Fibroblast of the aortic adventitia (primary cell): ENCODE measurements at places on chromosomes 2 and 18. TPM values are rescaled to one million over a fixed set of nuclear protein-coding genes. Genes with fewer than 3 reads are reported as not detected.

DNA sequence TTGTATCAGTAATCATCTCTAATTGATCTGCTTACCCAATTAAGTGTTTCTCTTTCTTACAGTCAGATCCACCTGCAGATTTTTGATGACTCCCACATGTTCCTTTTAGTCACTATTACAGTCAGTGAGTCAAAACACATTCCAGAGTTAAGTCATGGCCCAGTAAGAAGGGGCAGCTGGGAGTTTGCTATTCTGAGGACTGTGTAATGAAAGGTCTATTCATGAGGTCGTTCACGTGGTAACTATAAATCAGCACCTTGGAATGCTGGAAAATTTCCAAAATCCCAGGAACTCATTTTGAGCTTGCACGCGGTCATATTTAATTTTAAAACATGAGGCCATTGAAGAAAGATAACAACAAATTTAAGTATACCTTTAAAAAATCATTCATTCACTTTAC lies 252.5 kb downstream of the XIRP2 start:
- DNase-seq = peak; percentile 99

DNA sequence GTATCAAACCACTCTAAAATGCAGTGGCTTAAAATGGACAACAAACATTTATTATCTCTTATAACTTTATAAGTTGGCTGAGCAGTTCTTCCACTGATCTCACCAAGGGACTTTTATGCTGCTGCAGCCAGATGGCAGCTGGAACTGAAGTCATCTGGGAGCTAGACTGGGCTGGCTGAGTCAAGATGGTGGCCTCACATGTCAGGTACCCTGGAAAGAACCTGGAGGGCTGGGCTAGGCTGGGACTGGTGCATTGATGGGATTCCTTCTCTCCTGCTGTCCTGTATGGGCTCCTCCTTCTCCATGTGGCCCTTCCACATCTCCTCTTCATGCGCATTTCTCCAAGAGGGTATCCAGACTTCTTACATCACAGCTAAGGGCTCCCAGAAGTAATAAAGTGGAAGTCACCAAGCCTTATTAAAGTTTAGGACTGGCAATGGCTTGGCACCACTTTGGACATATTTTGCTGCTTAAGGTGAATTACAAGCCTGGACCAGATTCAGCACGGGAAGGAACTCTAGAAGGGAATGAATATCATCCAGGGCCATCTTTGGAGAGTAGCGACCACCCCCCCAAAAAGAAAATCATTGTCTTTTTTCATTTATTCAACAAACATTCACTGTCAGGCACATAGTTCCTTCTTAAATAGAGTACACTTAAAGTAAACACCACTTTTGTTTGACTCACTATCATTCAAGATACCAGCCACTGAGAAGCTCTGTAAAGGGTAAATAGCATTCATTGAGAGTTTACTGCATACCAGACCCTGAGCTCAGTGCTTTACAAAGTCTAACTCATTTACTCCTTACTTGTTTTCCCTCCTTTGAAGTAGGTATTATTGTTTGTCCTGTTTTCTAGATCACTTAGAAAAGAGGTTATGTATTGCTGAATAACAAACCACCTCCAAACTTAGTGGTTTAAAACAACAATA lies 138.0 kb downstream of the ZFP36L2 start:
- DNase-seq = no peak

- DNase-seq = peak; percentile 88
Measured at GRCh38 chr2:219125225-219125885, 35.3 kb downstream of the NHEJ1 start.

DNA sequence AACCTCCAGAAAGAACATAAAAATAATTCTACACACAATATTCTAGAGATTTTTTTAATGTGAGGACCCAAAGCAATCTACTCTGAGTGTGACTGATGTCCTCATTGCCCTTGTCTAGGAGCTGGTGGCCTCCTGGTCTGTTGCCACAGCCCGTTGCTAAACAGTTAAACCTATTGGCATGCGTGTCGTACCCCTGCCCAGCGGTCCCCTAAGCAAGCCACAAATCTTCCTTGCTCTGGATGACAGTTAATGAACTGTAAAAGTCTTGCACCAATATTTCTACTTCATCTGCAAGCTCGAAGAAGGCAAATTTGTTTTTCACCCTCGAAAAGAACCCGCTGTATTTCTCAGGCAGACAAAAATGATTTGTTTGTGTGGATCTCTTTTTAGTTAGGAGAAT lies 489.1 kb upstream of the MEX3C start:
- DNase-seq = no peak

DNA sequence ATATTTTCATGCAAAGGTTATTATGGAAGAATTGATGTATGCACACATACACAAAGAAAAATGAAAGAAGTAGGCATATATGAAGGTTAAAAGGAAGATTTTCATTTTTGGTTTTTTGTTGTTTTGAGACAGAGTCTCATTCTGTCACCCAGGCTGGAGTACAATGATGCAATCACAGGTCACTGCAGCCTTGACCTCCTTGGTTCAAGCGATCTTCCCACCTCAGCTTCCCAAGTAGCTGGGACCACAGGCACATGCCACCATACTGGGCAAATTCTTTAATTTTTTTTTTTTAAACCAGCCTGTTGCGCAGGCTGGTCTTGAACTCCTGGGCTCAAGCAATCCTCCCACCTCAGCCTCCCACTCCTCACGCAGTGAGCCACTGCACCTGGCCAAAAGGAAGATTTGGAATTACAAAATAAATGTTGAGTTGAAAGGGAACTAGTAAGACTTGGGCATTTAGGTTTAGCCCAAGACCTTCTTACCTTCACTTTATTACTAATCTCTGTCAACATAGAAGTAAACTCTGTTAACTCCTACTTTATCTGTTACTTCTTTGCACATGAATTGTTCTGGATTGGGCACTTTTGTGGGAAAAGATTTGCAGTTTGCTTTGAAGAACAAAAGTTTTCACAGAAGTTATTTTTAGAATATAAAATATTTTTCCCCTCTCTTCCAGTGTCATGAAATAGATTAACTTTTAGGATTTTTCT lies 31.7 kb upstream of the NBEAL1 start:
- DNase-seq = no peak

- DNase-seq = no peak
Measured at GRCh38 chr2:216633616-216634369, 573 bp downstream of the IGFBP2 start.

- no peak for DNase-seq
Measured at GRCh38 chr2:49770919-49771318, 616.6 kb upstream of the FSHR start.

- DNase-seq = no peak
Measured at GRCh38 chr2:148876202-148876594, 1.2 kb downstream of the KIF5C start.

- DNase-seq = no peak
Measured at GRCh38 chr18:66647671-66648070, 43.8 kb upstream of the CDH19 start.

- DNase-seq = no peak
Measured at GRCh38 chr2:18073601-18074000, 195.1 kb downstream of the KCNS3 start.

GRCh38 chr2:36918307-36918706 lies 48.0 kb downstream of the STRN start:
- DNase-seq = peak; percentile 11

DNA sequence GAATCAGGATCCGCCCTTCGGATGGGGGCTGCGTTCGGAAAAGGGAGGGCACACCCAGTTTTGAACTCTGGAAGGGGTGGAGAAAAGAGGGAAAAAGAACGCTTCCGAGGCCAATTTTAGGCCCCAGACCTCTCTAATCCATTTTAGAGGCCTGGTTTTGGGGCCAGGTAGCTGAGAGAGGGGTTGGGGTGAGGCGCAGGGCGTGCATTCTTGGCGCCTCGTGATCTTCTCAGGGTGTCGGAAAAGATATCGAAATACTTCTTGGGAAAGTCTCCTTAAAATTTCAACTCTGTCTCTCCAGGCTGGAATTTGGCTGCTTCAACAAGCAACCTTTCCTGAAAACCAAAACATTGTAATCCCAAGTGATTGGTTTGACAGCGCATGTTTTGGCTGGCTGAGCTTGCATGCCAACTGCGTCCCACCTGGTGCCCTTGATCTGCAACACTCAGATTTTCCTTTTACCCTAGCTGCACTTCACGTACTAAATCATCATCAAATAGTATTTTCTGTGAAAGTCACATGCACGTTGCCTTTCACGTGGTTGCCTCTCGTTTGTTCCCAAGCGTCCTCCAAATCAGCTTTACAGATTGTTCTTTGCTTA lies 864 bp upstream of the XPO1 start:
- DNase-seq = peak; percentile 56

GRCh38 chr18:55228191-55228590 lies 268.9 kb upstream of the CCDC68 start:
- peak; percentile 27 for DNase-seq

DNA sequence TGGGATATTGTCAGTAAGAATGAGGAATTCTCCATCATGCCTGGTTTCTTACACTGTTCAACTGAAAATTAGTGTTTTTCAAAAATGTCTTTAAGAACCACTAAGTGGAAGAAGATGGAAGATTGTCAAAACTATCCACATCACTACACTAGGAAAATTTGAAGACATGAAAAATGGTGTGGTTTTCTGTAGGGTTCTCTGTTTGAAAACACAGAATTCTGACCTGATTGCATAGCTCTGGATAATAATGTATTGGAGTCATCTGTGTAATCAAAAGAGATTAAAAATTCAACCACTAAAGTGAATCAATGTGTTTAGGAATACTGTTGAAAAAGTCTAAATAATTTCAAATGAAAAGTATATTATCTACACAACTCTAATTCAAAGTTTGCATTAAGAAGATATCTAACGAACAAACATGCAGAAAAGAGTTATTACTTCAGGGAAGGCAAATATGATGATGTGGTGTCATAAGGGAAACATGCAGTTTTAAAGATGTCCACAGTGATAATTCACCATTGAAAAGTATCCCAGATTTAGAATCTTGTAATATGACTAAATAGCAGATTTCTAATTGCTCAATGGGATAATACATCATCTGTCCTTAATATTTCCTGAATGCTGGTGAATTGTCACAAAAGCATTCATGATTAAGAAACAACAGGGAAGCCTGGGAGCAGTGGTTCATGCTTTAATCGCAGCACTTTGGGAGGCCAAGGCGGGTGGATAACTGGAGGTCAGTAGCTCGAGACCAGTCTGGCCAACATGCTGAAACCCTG lies 116.9 kb downstream of the ERBB4 start:
- DNase-seq = peak; percentile 68

DNA sequence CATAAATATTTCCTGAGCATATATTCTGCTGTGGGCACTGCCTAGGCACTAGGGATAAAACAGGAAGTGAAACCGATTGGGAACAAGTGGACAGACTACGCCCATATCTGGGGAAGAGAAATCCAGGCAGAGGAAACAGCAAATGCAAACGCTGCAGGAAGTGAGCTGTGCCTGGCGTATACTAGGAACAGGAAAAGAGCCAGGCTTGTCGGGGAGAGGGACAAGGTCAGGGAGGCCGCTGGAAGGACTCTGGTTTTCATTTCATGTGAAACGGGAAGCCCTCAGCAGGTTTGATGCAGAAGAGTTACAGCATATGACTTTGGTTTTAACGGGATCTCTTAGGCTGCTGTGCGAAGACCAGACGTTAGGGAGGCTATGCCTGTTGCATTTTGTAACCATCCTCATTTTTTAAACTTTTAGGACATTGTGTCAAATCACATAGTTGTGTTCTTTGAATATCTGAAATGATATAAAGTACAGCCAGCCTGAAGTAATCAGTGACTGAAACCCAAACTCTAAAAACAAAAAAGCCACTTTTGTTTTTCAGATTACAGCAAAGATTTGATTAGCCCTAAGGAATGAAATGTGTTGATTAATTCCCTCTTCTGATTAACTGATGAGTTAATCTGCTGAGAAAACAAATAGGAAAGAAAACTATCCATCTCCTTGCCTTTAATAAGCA lies 110.2 kb upstream of the PIEZO2 start:
- DNase-seq = no peak

DNA sequence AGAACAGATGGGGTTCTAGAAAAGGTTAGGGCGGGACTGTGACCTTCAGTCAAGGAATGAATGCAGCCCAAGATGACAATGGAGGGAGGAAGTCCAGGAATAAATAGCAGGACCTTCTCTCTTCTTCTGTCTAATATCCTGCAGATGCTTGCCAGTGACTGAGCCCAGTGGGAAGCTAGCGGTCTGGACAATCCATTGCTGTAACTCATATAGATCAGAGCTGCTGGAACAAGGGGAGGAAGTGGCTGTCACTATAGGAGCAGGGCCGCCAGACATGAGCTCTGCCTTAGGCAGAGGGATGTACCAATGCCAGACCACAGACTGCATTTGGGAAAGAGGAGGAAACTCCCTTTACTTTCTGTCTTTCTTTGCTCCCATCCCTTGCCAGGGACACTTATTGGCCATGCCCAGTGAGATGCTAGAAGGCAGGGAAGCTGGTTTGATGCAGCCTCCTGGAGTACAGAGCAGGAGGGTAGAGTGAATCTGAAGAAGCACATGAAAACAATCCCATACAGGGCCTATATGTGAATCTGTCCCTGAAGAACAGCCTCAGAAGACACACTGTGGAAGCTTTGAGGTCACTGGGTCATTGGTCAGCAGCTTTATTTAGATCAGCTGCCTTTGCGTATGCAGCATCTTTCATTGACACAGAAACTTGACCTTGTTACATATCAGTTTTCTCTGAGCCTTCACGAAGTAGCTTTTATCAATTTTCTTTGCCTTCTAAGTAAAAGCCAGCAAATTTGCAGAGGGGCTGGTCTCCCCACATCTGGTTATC lies 65.4 kb downstream of the CCDC85A start:
- peak; percentile 35 for DNase-seq

- no peak for DNase-seq
Measured at GRCh38 chr2:2839393-2839781, 508.3 kb upstream of the MYT1L start.

DNA sequence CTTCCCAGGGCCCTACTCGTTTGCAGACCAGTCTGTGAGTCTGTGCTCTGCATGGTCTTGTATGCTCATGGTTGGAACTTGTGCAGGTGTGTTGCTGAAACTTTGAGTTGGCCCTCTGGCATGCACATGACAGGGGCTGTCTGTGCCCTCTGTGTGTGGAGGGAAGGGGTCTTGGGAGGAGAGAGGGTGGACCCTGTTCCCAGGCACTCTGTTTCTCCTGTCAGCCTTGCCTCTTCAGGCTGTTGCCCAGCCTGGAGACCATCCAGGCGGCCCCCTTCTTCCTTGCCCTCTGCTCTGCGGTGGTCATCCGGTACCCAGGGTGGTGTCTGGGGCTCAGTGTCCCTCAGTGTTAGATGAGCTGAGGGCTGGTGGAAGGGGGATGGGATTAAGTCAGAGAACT lies 39.5 kb downstream of the TET3 start:
- no peak for DNase-seq

DNA sequence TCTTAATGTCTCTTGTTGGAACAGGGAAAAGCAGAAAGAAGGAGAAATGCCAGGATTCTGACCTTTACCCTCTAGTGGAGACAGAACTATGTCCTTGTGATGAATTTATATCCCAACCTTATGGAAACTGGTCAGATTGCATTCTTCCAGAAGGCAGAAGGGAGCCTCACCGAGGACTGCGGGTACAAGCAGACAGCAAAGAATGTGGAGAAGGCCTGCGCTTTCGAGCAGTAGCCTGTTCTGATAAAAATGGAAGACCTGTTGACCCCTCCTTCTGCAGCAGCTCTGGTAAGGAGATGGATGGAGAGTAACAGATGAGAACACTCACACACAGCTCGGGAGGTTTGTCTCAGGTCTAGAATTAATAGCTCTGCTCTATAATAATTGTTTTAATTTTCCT lies 552.7 kb upstream of the HNMT start:
- no peak for DNase-seq

GRCh38 chr2:16459606-16460005 lies 206.0 kb downstream of the CYRIA start:
- no peak for DNase-seq

CCDC93 gene
- 23.9 and 30.5 TPM in 2 replicates for total RNA-seq

POLE4 gene
- total RNA-seq = 27.4 and 44.3 TPM in 2 replicates

SERPINB3 gene
- total RNA-seq = not detected in 2 replicates

CGREF1 gene
- total RNA-seq = 4.7 and 9.3 TPM in 2 replicates

TMEM169 gene
- 0.36 TPM in 1 of 2 replicates, not detected in the other for total RNA-seq
